BJ (cell line): ENCODE measurements at places on chromosomes 2 and 18. TPM values are rescaled to one million over a fixed set of nuclear protein-coding genes. Genes with fewer than 3 reads are reported as not detected.

Gene TSPYL6
- polyA plus RNA-seq = not detected in 2 replicates

Gene LYPD6B
- polyA plus RNA-seq = 19.1 and 26.4 TPM in 2 replicates

Gene GCG
- polyA plus RNA-seq = not detected in 2 replicates

Gene CFAP65
- polyA plus RNA-seq = not detected in 2 replicates

Gene NCKAP5
- 2.1 and 2.5 TPM in 2 replicates for polyA plus RNA-seq

Gene LONRF2
- polyA plus RNA-seq = 0.02 and 0.04 TPM in 2 replicates

Gene LRP1B
- 0.04 and 0.11 TPM in 2 replicates for polyA plus RNA-seq

Gene SLC4A5
- polyA plus RNA-seq = 0.07 and 0.16 TPM in 2 replicates

Gene POTEC
- not detected in 2 replicates for polyA plus RNA-seq

Gene HS6ST1
- polyA plus RNA-seq = 7.4 and 12.9 TPM in 2 replicates

DNA sequence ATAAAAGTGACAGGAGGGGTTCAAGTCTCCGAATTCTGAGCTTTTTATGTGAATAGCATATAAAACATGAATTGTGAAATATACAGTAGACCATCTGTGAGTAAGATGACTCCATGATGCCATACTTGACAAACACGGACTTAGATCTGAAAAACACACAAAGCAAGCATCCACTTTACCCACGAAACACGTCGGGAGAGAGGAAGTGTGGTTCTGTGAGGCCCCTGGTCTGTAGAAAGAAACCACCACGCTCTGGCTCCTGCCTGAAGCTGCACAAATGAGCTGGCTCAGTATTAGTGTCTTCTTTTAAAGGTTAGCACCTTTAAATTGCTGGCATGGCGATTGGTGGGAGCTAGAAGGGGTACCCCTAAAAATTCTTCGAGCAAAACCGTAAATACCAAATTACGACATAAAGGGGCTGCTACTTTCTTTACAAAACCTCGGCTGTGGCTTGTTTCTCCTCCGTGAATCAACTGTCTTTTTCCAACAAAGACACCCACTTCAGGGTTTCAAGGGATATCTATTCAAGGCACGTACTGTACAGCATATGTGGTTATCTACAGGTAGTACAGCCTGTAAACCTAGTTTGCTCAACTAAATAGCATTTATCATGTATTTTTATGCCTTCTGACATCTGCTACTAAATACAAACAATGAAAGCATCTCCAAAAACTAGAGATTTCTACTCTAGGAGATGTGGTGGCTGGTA is 70.9 kb downstream of the AFF3 start:
- DNase-seq = no peak

GRCh38 chr2:218091746-218092145 is 22.7 kb downstream of the RUFY4 start:
- DNase-seq = no peak

- no peak for DNase-seq
Measured at GRCh38 chr2:164719996-164720941, 99.0 kb upstream of the GRB14 start.

DNA sequence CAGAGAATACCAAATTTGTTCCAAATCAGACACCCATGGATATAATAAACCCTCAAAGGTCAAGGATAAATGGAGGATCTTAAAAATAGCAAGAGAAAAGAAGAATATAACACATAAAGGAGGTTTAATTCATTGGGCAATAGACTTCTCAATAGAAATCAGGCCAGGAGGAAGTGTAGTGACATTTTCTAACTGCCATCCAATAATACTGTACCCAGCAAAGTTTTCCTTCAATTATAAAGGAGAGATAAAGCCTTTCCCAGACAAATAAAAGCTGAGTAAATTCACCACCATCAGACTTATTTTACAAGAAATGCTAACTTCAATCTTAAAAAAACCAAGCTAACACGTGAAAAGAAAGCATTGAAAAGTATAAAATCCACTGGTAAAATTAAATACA is 121.6 kb downstream of the MSTN start:
- no peak for DNase-seq

GRCh38 chr2:240438810-240439697 is 3.6 kb downstream of the GPC1 start:
- DNase-seq = no peak

DNA sequence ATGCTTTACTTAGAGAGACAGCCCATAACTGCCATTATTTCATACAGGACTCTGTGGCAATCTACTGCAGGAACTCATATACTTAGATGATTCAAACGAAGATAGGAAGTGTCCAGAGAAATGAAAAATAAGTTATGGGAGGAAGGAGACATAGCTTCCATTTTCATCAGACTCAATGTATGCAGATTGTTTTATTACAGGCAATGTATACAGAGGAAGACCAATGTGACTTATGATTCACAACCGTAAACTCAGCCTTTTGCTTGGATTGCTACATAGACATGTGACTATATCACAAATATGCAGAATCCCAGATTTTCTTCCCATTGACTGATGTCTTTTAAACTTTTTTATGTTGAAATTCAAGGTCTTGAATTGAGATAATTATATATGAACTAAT is 793.4 kb downstream of the SATB2 start:
- DNase-seq = no peak

GRCh38 chr2:126664639-126665038 is 8.7 kb downstream of the GYPC start:
- no peak for DNase-seq

DNA sequence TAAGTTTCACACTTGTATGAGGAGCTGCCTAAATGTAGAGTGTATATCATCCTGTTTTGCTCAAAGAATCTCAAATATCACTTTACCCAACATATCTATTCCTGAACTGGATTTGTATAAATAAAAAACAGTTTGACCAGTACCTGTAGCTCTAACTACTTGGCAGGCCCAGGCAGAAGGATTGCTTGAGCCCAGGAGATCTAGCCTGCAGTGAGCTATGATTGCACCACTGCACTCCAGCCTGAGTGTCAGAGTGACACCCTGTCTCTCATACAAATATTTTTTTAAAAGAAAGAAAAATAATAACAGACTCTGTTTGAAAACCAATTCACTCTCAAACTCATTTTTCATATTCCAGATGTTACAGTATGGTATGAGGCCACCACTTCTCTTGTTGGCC is 7.7 kb upstream of the LIMS2 start:
- DNase-seq = no peak

DNA sequence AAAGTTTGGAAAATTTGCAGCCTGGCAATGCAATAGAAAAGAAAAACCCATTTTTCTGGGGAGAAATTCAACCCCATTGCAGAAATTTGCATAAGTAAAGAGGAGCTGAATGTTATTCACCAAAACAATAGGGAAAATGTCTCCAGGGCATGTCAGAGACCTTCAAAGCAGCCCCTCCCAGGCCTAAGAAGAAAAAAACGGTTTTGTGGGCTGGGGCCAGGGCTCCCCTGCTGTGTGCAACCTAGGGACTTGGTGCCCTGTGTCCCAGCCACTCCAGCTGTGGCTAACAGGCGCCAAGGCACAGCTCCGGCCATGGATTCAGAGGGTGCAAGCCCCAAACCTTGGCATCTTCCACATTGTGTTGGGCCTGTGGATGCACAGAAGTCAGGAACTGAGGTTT is 224.5 kb downstream of the TXNL1 start:
- DNase-seq = no peak

DNA sequence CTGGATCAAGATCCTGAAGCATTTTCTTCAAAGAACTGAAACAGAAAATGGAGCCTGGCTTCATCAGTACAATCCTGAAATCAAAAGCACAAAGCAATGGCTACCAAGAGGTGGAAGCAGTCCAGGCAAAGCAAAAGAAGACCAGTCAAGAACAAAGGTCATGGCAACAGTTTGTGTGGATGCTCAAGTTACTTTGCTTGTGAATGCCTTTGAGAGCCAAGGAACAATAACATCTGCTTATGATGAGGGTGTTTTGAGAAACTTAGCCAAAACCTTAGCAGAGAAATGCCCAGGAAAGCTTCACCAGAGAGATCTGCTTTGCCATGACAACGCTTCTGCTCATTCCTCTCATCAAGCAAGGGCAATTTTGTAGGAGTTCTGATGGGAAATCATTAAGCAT is 723.1 kb downstream of the TMEM182 start:
- no peak for DNase-seq

- no peak for DNase-seq
Measured at GRCh38 chr2:106831816-106832569, 54.0 kb downstream of the ST6GAL2 start.

DNA sequence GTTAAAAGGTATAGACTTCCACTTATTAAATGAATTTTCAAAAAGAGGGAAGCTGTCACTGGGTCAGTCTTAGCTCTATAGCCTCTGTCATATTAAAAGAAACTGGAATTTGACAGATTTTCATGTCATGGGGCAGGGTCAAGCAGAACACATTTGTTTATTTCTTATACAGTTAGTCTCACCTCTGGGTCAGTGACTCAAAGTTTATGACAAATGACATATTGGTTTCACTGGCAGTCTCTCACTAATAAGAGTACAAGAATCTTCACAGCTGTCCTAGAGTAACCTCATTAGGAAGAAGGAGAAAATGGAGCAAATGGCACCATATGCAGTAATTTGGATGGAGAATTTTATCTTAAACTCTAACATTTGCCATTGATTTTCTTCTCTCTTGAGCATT is 63.2 kb downstream of the MBD2 start:
- no peak for DNase-seq

DNA sequence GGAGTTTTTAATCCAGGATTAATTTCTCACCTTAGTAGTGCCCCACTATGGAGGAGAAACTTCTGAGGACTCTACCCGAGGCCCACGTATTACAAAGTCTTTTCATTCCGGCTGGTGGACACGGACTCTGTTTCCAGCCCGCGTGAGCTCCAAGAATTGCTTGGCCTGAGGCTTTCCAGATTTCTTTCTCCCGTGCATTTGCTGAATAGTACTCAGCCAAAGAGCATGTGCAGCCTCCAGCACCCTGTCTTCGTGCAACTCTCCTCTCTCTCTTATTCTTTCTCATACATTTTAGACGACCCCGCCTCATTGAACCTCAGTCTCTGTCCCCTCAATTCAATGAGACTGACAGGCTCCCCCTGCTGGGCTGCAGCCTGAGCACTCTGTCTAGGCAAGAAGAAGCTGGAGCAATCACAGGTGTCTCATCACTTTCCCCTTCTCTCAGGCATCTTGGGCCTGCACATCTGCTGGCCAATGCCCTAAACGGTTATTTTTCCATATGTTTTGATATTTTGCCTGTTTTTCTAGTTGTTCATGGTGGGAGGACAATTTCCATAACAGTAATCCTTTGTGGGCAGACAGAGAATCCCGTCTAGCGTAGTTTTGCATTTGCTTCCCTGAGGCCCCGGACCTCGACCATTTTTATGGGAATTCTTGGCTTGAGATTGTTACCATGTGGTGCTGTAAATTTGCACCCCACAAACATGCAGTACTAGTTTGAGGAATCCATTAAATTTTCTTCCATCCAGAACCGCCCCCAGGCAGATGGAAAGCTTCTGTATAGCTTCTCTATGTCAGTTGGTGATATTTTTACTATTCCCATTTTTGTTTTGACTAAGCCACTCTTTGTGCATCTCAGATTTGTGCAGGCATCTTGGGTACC is 50.1 kb upstream of the LPIN2 start:
- DNase-seq = no peak

DNA sequence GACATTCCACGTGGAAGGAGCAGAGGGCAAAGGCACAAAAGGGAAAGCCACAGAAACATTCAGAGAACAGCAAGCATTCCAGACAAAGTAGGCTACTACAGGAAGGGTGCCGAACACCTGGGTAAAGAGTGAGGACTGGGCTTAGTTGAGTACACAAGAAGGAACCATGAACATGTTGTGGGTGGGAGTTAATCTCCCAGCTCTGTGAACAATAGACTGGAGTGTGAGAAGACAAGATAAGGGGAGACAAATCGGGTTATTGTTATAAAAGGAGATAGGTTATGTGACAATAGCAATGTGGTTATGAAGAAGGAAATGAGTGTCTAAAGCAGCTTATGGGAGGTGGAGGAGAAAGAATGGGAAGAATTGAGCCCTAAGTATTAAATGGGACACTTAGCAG is 70.0 kb downstream of the DPP4 start:
- no peak for DNase-seq

DNA sequence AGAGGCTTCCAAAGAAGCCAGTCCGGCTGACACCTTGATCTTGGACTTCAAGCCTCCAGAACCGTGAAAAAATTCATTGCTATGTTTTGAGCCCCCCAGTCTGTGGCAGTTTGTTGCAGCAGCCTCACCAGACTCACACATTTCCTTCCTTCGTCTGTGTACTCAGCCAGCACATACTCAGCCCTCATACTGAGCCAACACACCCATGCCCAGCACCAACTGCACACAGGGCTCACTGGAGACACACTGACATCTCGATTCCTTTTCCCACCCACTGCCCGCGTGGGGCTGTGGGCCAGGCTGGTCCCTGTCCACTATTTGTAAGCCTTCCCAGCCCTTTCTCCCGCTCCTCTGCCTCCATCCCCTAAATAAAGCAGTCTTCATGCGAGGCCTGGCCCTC is 24.1 kb upstream of the NMUR1 start:
- DNase-seq = no peak

DNA sequence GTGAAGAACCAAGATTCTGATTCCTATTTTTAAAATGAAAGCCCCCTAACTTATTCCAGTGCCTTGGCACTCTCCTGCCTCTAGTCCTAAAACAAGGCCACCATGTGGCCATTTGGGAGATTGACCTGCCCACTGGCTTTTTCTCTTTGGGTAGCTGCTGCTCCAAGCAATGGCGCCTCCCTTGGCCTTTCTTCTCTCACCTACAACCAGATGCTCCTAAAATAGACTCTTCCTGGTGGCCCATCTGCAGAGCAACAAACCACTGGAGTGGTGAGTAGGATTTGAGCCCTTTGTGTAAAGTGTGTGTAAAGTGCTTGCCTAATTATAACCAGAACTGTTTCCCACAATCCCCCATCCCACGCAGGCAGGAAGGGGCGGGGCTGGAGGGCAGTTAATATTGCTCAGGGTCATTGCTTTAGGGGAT is 114.2 kb downstream of the FHOD3 start:
- DNase-seq = no peak

GRCh38 chr2:183868707-183869106 is 729.6 kb upstream of the ZNF804A start:
- DNase-seq = no peak

DNA sequence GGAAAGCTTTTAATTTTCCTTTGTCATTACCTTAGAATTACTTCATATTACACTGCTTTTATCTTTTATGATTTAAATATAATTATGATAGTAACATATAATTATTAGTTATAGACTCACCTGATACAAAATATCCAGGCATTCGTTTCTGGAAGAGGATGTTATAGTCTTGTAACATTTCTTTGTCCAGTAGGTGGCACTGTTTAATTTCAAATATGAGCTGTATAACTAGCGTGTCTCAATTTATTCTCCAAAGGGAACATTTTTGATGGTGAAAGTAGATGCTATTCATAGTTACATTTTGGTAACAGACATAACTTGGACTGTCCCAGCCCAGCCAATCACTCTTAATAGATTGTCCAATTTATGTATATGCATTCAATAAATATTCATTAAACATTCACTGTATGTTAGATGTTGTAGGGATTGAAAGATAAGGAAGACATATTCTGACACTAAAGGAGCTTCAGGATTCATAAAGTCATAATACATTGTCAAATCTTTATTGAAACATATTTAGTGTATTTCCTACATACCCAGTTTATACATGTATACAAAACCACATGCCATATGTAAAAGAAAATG is 19.2 kb downstream of the DAW1 start:
- no peak for DNase-seq

DNA sequence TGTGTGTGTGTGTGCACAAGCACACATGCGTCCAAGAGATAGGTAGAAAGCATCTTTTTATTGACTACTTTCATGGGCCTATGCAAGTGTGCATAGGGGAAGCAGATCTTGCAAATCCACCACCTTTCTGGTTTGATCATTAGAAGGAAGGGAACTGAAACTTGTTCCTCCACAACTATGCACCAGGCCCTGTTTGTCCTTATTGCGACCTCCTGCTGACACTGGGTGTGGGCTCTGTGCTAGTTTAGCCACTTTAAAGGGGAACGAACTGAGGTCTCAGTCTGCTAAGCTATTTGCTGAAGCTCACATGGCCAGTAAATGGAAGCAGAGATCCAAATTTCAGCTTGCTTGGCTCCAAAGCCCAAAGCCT is 32.1 kb upstream of the INSIG2 start:
- DNase-seq = no peak
